ENCODE measurements at places on chromosomes 13 and 19.
A peak's percentile ranks its signal among the peaks of the same experiment; 100 is the strongest.

DNA sequence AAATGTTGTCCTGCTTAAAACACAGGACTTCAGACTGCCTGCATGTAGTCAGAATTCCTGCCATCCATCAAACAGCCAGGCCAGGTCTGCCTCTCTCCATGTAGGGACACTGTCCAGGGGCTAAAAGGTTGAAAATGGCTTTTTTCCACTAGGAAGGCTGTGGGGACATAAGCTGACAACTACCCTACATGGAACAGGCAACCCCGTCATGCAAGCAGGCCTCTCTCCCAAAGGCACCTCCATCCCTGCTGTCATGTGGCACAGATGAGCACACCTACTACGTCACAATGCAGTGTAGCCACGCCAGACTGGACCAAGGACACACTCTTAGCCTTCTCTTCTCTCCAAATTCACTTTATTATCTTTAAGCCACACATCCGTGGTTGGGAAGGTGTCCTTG lies 40.8 kb downstream of the LATS2 start:
- no peak for DNase-seq

GRCh38 chr19:35559281-35559659 lies 4.2 kb downstream of the ATP4A start:
- no peak for DNase-seq

GRCh38 chr13:95260031-95260525 lies 41.2 kb downstream of the ABCC4 start:
- DNase-seq = no peak

- DNase-seq = no peak
Measured at GRCh38 chr13:41457589-41458186, 338 bp downstream of the RGCC start.

DNA sequence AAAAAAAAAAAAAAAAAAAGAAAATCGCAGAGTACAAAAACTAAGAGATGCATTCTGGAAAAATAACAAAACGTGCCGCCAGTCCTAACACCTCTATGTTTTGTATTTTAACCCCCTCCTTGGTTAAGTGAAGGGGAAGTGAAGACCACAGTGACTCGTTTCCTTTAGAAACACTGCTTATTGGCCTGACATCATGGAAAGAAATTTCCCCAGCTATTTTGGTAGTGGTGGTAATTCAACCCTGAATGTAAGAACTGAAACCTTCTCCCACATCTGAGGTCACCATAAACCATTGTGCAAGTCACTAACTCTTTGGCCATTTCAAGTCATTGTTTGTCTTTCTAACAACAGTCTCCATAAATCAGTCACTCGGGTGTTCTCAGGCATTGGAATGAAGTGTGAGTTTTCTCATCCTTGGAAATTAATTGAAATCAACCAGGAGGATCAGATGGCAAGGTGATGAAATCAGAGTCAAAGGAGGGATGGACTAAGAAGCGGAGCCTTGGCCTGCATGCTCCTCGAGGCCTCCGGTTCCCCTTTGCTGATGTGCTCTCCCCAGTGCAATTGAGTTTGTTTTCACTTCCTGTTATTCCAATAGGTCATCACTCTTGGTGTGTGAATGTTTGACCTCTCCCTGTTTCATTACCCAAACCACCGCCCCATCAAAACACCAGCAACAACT lies 443.9 kb downstream of the FGF9 start:
- DNase-seq = peak; percentile 1

- no peak for DNase-seq
Measured at GRCh38 chr19:2240881-2241760, 4.5 kb downstream of the SF3A2 start.

GRCh38 chr19:52492994-52493470 lies 34.4 kb upstream of the ZNF808 start:
- no peak for DNase-seq

DNA sequence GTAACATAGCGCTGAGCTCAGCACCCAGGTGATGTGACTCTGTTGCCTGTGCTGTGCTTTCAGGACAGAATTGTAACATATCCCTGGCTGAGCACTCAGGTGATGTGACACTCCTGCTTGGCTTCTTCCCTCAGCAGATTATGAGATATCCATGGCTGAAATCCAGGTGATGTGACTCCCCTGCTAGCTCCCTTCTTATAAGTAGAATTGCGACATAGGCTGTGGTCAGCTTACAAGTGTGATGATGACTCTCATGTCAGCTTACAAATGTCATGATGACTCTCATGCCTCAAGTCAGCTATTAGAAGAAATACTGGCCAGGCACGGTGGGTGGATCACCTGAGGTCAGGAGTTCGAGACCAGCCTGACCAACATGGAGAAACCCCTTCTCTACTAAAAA lies 14.3 kb upstream of the ZNF429 start:
- DNase-seq = no peak

DNA sequence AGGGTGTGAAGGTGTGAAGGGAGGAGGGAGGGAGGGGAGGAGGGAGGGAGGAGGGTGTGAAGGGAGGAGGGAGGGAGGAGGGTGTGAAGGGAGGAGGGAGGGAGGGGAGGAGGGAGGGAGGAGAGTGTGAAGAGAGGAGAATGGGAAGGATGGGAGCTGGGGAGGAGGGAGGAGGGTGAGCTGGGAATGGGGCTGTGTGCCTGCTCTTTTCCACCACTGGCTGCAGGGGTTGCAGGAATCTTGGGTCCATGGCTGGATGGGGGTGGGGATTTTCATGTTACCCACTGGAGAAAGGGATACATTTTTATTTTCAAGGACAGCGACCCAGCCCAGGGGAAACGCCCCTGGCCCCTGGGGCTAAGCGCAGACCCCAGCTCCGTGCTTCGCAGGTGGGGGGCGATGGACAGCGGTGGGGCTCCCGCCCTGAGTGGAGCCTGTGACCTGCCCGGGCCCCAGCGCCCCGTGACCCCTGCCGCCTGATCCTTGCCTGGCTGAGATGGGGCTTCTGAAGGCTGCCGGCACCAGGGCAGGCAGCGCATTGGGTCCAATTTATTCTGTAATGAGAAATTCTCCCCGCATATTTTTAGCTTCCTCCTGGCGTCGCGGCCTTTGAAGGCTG lies 3.0 kb upstream of the EFNA2 start:
- DNase-seq = no peak

DNA sequence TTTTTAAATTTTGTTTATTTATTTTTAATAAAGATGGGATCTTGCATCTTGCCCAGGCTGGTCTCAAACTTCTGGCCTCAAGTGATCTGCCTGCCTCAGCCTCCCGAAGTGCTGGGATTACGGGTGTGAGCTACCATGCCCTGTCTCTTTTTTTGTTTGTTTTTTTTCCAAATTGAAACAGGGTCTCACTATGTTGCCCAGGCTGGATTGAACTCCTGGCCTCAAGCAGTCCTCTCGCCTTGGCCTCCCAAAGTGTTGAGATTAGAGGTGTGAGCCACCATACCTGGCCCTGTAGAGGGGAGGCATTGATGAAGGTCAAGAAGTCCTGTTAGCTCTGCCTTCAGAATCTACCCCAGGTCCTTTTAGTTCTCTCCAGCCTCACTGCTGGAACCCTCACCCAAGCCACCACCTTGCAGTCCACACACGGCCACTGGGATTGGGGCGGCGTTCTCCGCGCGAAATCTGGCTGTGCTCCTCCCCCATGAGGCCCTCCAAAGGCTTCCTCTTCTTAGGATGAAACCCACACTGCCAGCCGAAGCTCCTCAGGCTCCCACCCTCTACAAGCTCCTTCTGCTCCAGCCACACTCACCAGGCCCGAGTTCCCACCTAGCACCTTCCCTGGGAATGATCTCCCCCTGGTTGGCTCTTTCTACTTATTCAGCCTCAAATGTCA lies 34.9 kb downstream of the ACTN4 start:
- no peak for DNase-seq

- DNase-seq = no peak
Measured at GRCh38 chr13:32284927-32285632, 30.1 kb downstream of the ZAR1L start.

DNA sequence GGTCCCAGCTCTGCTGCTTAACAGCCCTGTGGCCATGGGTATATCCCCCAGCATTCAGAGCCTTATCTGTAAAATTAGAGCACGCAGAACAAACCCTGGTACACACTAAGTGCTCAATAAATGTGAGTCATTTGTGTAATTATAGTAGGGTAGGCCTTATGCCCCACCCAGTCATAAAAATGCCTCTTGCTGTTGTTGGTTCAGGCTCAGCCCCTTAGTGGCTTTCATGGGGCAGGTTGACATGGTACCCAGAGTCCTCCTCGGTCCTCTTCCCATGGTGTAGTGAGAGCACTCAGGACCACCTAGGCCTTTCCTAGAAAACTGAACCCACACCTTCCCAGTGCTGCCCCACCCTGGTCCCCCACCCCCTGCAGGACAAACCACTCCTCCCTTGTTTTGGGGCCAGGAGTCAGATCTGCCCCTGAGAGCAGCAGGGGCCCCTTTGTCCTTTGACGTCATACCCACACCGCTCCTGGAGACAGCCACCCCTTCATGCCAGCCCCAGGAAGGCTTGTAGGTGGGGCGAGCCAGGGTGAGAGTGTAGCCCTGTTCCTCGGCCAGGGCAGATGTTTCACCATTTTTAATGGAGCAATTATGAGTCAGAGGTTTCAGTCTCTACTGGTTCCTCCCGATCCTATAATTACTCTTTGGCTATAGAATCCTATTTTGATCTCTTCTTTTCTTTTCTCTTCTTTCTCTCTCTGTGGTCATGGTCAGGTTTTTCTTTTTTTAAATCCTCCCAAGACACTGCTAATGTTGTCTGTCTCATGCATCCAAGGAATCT lies 36.8 kb downstream of the ACTN4 start:
- no peak for DNase-seq

- peak; percentile 62 for DNase-seq
Measured at GRCh38 chr19:35248310-35249145, at the start of gene LSR. Gene LSR, plus strand, starts transcription at chr19:35249002. Its CDS starts 21 bp downstream, at chr19:35249023.

- DNase-seq = peak; percentile 68
Measured at GRCh38 chr19:23686621-23687423, at the start of gene ZNF675. Gene ZNF675, minus strand, starts transcription at chr19:23687212. Its CDS starts 179 bp downstream, at chr19:23687033.

- no peak for DNase-seq
Measured at GRCh38 chr13:75895168-75895567, 259.0 kb downstream of the LMO7 start.

GRCh38 chr19:10104665-10105508 lies 1.3 kb upstream of the PPAN start:
- DNase-seq = peak; percentile 63

DNA sequence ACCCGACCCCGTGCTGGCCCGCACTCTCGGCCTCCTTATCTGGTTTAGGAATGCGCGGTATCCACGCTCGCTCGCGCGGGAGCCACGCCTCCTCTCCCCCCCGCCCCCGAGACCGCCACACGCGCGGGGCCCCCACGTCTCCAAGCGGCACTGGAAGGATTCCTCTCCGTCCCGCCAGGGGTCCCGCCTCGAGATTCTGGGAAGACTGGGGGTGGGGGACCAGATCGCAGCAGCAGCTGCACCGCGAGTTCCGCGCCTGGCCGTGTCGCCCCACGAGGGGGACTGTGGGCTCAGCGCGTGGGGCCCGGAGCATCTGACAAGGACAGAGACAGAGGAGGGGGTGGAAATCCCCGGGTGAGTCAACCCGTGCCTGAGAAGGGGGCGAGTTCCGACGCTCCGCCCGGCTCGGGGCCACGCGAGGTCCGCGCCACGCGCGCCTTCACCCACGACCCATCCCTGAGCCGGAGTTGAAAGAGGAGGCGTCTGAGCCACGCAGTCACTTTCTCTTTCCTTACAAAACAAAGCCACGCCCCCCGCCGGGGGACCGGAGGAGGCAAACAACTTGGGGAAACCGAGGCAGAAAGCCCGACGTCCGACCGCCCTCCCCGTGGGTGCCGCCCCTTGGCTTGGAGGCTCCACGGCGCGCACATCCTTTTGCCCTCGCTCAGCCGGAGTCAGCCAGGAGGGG lies 814 bp downstream of the S1PR2 start:
- DNase-seq = peak; percentile 45

GRCh38 chr13:108263621-108264355 lies 5.7 kb upstream of the TNFSF13B start:
- no peak for DNase-seq

DNA sequence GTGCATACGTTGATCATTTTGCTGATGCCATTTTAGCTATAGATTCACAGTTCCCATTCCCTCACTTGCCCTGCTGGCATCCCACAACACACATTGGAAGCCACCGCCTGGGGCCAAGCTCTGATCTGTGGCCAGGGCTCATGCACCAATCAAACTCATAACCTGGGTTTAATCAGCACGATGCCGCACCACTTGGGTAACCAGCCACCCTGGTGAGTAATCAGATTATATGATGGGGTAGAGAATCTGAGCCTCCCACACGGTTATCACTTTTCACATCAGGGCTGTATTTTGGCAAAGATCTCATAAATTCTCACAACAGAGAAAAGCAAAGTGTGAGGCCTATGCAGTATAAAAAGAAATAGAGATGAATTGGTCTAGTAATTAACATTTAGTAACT lies 66.0 kb upstream of the TNFRSF19 start:
- no peak for DNase-seq

DNA sequence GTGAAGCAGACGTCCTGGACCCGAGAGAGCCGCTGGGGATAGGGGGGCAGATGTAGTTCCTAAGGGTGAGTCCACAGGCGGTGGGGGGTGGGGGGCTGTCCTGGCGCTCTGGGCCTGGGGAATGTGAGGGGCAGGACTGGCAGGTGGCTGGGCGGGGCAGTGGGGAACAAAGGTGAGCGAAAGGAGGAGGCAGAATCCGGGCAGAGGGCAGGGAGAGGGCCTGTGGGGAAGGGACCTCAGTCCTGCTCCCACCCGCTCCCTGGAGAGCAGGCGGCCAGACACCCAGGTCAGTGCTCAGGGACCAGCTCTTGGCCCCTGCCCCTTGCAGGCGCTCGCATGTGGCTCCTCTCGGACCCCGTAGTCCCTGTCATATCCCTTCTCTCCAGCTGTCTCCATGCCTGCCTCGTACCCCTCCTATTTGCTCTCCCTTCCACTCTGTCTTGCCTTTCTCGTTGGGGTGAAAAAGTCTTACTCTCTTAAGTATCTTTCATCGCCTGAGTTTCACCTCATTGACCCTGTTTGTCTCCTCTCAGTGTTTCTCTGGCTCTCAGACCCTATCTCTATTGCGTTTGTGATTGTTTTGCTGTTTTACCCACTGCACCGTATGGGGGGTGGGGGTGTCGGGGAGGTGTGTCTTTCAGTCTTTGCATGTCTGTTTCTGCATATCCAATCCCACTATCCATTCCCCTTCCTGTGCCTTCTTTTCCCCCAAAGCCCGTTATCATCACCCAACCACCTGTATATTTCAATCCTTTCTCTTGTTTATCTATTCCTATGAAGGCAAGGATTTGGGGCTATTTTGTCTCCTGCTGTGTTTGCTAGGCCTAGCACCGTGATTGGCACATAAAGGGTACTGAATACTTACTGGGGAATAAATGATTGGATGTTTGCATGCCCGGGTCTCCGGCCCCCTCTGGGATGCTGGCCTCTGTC lies 5.8 kb downstream of the SPHK2 start:
- DNase-seq = no peak
